ENCODE measurements at places on chromosomes 3 and 15.

GRCh38 chr3:1117843-1118473 is 25.1 kb downstream of the CNTN6 start:
- DNase-seq = peak; percentile 60

- no peak for DNase-seq
These were observed 34.5 kb downstream of the ICE2 start for GRCh38 chr15:60444289-60444912.

DNA sequence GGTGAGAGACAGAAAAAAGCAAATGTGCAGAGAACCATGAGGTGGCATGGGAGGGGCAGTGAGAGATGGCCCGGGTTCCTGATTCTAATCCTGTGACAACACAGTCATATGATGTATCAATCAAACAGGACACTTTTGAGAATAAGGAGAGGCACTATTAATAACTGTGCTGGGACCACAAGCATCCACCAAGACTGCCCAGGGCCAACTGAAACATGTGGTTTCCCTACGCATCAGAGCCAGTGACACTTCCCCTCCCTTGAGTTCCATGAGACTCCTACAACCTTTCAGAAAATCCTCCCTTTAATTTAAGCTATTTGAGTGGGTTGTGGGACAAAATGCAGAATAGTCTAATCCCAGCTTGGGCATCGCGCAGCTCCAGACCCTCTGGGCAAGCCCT is 17.4 kb downstream of the SH3BP5 start:
- DNase-seq = no peak

DNA sequence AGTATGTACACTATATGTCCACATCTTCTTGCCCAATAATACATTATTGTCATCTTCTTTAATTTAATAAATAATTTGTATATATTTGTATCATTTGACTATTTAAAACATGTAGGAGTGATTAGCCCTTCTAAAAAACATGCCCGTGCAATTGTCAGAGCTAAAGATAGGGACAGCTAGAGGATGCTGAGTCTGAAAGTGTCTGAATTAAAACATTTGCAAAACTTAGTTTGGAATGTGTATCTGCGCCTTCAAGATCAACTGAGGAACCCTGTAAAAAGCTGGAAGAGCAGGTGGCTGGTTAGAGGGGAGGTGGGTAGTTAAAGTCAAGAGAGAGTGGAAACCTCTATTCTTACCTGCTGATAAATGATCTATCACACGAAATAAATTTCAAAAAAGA is 4.7 kb downstream of the SLITRK3 start:
- no peak for DNase-seq

GRCh38 chr3:193560870-193561269 is 6.2 kb upstream of the ATP13A4 start:
- no peak for DNase-seq

- DNase-seq = no peak
These were observed 690.2 kb upstream of the DPPA4 start for GRCh38 chr3:110027446-110028080.

- no peak for DNase-seq
These were observed 300.7 kb downstream of the WDR72 start for GRCh38 chr15:53458736-53459135.

- no peak for DNase-seq
These were observed 369.4 kb downstream of the NR2F2 start for GRCh38 chr15:96699871-96700401.

DNA sequence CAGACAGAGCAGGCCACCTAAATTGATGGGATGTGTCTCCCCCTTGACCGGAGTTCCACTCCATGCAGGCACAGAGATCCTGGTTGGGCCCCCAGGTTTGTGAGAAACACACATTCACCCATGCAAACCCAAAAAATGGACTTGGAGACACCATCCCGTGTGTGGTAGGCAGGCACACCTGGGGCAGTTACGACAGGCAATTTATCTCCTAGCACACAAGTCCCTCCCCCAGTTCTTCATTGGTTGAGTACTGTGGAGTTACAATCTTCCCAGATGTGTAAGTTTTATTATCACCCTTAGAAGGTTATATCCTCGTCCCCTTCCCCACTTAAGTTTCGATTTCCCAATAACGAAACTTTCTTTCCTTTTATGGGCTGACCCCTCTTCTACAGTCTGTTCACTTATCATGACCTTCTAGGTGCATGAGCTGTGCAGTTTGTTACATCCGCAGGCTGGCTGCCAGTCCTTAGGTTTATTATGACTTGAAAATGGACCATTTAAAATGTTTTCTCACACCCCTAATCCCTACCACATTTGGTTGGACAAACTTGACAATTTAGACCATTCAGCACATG is 27.3 kb downstream of the ARL8B start:
- DNase-seq = no peak

DNA sequence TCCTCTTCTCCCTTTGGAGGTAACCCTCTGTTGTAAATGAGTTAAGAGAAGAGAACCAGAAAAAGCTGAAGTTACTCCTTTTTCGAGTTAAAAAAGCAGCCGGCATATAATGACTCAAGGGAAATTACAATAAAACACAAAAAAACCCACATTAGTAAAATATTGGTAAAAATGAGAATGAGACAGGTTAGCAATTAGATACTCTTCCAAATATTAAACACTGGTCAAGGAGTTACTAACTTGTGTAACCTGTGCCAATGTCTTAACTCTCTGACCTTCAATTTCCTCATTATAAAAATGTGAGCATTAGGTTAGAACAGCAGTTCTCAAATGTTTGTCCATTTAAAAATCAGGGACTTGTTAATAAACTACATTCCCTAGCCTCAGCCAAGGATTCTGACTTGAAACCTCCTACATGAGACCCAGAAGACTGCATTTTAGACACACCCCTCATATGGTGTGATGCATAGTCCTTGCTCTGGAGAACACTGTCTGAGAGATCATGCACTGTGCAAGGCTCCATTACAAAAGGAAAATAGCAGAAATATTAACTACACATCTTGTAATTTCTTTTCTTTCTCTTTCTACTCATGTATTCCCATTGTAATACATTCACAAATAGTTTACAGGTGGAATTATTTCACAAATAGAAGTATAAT is 42.7 kb upstream of the TOP2B start:
- DNase-seq = no peak

GRCh38 chr3:175311404-175311803 is 452.3 kb downstream of the NAALADL2 start:
- DNase-seq = no peak

GRCh38 chr3:63029921-63030320 is 154.7 kb upstream of the CADPS start:
- no peak for DNase-seq

Data from mucosa of gallbladder (tissue), 1 donor.